ENCODE measurements at places on chromosomes 7 and 10. TPM values are rescaled to one million over a fixed set of nuclear protein-coding genes. Genes with fewer than 3 reads are reported as not detected.

CTAGE4 gene
- total RNA-seq = 1.4 TPM

WDFY4 gene
- total RNA-seq = 72.1 TPM

DNAJC9 gene
- total RNA-seq = 34.8 TPM

TCERG1L gene
- total RNA-seq = 0.17 TPM

HOXA10 gene
- not detected for total RNA-seq

ABHD11 gene
- total RNA-seq = 13.4 TPM

TRIM4 gene
- total RNA-seq = 49.4 TPM

UBTD1 gene
- 14.8 TPM for total RNA-seq

NT5C2 gene
- 114 TPM for total RNA-seq

CLIP2 gene
- total RNA-seq = 18.6 TPM

PODXL gene
- 13.5 TPM for total RNA-seq

CCL24 gene
- 198 TPM for total RNA-seq

ARHGEF35 gene
- 6.8 TPM for total RNA-seq

OR2A1 gene
- 0.60 TPM for total RNA-seq

IL6 gene
- total RNA-seq = 11.8 TPM

CFAP70 gene
- 5.0 TPM for total RNA-seq

GSTK1 gene
- total RNA-seq = 236 TPM

SNX13 gene
- total RNA-seq = 79.8 TPM

PRF1 gene
- 67.2 TPM for total RNA-seq

EBLN1 gene
- not detected for total RNA-seq

PLPP4 gene
- not detected for total RNA-seq

LRRC61 gene
- total RNA-seq = 20.1 TPM

SYT15B gene
- 1.9 TPM for total RNA-seq

SLC13A1 gene
- total RNA-seq = not detected

HOXA9 gene
- total RNA-seq = 0.51 TPM

SPDYE2B gene
- not detected for total RNA-seq

IL2RA gene
- 3.5 TPM for total RNA-seq

ITPRID1 gene
- total RNA-seq = not detected

SPDYE5 gene
- 0.26 TPM for total RNA-seq

NAPEPLD gene
- 40.4 TPM for total RNA-seq

METTL27 gene
- 1.7 TPM for total RNA-seq

GPR15LG gene
- not detected for total RNA-seq

VIPR2 gene
- 0.66 TPM for total RNA-seq

BPGM gene
- total RNA-seq = 25.3 TPM

IGFBP1 gene
- not detected for total RNA-seq

DRGX gene
- total RNA-seq = not detected

PAPSS2 gene
- total RNA-seq = 12.4 TPM

ZNF117 gene
- total RNA-seq = 23.2 TPM

ACBD7 gene
- total RNA-seq = not detected

CLCN1 gene
- not detected for total RNA-seq

PRPS1L1 gene
- not detected for total RNA-seq

COL28A1 gene
- total RNA-seq = 0.33 TPM

TMEM140 gene
- 40.3 TPM for total RNA-seq

BAIAP2L1 gene
- 1.7 TPM for total RNA-seq

NUTM2E gene
- total RNA-seq = not detected

METTL2B gene
- 32.8 TPM for total RNA-seq

All from spleen (tissue), 13 donors.